Fibroblast of skin of abdomen (primary cell): ENCODE measurements at places on chromosomes 7 and 10.
A peak's percentile ranks its signal among the peaks of the same experiment; 100 is the strongest.

DNA sequence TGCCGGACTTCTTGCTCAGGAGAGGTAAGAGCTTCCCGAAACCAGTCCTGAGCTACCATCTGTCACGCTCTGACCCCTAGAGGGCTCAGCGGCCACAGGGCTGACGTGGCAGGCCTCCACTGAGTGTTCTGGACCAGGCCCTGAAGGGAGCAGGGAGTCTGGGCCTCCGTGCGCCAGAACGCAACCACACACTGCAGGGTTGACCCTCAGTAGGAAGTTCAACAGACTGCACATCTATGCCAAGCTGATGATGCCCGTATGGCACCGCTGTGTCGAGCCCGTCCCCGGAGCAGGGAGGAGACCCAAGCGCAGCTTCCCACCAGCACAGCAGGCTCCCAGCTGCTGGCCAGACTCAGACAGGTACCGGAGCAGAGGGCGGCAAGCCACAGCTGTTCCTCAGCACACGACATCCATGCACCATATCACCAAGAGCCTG is 39.2 kb downstream of the CAMK2B start:
- DNase-seq, result no peak

DNA sequence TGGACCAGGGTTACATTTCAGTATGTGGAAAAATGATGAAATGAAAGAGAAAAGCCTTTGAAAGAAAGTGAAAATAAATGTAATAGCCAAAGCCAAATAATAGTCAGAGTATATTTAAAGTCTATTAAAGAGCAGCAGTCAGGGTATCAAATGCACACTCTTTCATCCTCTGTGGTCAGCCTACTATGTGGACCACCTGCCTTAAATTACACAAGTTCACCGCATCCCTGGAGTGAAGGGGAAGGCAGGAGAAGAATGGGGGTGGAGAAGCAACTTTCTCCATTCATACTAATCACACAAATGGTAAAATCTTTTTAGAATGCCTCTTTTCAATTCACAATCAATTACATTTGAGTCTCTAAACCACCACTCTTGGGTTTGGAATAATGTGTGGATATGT is 16.0 kb downstream of the TWIST1 start:
- peak; percentile 76 for DNase-seq

DNA sequence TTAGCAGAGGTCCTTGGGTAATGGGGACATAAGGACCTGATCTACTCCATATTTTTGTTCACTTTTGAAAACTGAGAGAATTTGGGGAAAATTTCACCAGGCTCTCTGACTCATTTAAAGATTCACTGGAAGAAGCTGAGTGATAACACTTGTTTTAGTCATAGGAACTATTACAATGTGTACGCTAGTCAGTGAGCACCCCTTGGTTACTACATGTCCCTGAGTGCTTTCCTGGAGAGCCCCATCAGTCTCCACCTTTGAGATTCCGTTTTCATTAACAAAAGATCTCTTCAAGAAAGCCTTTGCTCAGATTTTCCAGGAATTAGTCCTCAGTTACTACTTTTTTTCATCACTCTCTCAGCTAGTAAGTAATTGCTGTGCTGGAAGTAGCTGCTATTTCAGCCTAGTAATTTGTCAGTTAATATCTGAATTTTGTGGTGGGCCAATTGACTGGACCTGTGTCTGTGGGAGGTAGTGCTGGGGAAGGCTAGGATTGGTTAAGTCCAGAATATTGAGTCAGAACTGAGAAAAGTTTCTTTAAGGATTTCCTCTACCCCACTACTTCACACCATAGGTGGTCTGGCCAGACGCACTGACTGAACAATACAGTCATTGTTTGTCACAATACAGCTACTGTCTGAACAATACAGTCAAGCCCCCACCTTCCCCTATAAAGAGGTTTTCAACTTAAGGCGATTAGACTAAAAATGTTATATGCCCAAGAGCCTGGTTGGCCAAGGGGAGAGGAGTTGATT is 235.0 kb downstream of the CCDC7 start:
- no peak for DNase-seq

DNA sequence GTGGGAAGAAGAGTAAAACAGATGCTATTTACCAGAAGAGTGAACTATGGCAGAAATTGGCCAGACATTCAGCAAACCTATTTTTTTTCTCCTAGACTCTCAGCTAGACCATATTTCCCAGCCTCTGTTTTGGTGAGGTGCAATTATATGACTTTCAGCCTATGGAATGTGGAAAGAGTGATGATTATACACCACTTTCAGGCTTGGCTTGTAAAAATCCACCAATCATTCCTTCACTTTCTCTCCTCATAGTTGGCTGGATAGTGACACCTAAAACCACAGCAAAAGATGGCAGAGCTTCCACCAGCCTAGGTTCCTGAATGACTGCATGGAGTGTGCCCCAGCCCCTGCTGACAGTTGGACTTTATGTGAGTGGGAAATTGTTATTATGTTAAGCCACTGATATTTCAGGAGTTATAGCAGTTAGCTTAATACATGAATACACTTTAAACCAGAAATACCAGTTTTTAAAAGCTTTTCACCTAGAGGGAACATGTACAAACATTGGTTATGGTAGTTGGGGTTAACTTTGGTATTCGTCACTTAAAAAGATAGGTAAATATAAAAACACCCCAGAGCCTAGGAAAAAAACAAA is 19.1 kb upstream of the TNKS2 start:
- peak; percentile 10 for DNase-seq

DNA sequence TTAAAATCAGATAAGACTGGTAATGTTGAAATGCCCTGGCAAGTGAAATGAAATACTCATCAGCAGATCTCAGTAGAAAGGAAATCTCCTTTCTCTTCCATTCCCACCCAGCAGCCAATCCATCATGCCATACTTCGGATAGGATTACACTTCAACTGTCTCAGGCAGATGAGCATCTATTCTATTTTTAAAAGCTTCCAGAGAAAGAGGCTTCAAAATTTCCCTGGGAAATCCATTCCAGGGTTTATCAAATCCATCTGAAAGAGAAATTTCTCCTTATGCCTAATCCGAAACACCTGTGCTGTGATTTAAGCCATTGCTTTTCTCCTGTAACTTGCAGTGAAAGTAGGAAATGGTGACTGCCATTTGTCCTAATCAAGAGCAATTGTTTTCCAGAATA is 60.4 kb upstream of the RAPGEF5 start:
- DNase-seq, result no peak

- no peak for DNase-seq
Observed at GRCh38 chr7:21497072-21497471, 45.8 kb upstream of the DNAH11 start.

GRCh38 chr7:157508477-157508881 is 171.7 kb downstream of the DNAJB6 start:
- no peak for DNase-seq

DNA sequence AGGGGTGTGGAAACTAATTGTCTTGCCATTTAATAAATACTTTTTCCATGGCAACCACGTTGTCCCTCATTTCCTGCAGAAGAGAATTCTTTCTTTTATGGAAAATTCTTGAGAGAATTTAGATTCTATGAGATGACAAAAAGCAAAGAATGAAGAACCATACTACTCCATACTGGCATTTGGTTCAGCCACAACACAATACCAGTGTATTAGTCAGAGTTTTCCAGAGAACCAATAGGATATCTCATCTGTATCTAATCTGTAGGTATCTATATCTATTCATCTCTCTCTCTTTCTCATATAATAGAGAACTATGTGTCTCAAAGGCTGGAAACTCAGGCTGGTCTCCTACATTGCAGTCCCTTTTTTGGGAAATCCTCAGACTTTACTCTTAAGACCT is 44.6 kb upstream of the NAMPT start:
- peak; percentile 38 for DNase-seq

DNA sequence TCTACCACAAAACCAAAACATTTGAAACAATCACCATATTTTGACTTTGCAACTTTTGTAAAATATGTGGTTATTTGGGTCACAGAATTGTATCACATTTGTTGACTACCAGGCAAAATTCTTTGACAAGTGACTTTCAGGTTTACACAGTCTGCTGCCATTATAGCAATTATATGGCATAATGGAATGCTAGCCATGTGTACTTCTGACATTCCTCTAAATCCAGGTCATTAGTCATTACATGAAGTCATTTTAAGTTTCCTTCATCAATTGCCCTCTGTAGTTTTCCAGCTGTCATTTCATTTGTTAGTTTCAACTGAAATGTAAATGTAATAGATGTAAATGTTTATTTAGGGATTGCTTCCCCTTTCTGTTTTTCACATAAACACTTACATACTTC is 137.5 kb downstream of the IMMP2L start:
- DNase-seq, result peak; percentile 71

GRCh38 chr10:34766811-34767494 is 48.1 kb downstream of the PARD3 start:
- DNase-seq, result no peak

DNA sequence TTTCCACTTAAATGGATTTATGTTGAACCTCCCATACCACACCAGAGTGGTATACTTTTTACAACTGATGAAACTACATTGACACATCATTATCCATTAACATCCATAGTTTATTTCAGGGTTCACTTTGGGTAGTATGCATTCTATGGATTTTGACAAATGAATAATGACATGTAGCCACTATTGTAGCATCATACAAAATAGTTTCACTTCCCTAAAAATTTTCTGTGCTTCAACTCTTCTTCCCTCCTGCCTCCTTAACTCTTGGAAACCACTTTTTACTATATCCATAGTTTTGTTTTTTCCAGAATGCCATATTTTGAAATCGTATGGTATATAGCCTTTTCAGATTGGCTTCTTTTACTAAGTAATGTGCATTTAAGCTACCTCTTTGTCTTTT is 199.5 kb upstream of the TMEM196 start:
- DNase-seq, result no peak

GRCh38 chr7:111115966-111116365 is 25.0 kb downstream of the LRRN3 start:
- no peak for DNase-seq

DNA sequence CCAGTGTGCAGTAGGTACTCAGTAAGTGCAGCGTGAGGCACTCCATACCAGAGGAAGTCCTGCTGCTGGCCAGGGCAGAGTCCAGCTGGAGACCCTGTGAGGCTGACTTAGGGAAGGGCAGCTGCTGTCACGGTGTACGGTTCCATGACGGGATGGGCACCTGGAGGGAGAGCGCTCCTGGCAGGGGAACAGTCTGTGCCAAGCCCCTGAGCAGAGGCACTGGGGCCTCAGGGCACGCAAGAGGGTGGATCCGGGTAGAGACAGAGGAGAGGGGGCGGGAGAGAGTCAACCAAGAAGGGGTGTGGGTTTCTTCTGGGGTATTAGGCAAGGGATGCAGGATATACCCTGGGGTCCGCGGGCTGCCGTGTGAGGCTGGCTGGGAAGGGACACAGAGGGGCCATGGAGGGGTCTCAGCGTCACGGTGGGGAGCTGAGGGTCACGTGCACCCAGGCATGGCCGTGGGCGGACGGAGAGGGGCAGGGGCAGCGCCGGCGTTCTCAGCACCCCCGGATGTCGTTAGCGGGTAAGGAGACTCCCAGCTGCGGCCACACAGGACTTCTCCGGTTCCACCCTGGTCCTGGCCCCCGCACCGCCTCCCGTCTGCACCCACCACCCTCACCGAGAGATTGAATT is 70.5 kb downstream of the MICALL2 start:
- DNase-seq, result no peak

DNA sequence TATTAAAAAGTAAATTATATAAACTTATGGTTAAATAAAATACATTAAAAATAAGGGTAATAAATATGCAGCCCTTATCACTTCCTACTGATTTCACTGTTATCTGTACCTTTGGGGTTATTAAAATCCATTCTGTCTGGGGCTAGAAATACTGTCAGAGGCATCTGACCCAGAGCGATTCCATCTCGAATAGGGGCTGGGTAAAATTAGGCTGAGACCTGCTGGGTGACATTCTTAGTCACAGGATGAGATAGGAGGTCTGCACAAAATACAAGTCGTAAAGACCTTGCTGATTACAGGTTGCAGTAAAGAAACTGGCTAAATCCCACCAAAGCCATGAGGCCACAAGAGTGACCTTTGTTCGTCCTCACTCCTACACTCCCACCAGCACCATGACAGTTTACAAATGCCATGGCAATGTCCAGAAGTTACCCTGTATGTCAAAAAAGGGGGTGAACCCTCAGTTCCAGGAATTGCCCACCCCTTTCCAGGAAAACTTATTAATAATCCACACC is 77.6 kb downstream of the COBL start:
- no peak for DNase-seq

- peak; percentile 13 for DNase-seq
Observed at GRCh38 chr10:100232101-100232500, 2.7 kb upstream of the CHUK start.

GRCh38 chr10:22837771-22838170 is 90.1 kb upstream of the ARMC3 start:
- no peak for DNase-seq

DNA sequence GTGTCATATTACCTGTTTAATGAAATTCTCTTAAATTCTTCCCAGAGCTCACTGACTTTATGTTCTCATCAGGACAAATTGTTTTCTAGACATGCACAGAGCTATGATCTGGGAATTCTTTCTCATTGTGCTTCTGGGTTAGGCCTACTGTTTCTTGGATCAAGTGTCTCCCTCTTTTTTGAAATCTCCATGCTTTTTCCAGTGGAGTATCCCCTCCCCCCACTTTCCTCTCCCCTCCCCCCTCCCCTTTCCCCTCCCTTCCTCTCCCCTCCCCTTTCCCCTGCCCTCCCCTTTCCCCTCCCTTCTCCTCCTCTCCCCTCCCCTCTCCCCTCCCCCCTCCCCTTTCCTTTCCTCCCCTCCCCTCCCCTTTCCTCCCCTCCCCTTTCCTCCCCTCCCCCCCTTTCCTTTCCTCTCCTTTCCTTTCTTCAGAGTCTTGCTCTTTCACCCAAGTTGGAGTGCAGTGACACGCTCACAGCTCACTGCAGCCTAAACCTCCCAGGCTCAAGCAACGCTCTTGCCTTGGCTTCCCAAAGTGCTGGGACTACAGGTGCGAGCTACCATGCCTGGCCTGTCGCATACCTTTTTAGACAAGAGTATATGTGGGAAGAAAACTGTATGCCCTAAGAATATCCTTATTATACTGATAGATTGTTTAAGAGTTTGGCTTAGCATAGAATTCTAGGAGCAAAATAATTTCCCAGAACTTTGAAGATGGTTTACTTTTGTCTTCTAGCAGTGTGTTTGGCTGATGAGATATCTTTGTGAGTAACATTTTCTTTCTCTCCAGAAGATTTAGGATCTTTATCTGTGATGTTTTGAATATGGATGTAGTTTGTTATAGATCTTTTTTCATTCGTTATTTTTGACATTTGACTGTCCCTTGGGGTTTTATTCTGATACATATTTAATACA is 2.5 kb downstream of the DYNC2I1 start:
- DNase-seq, result no peak
